ENCODE measurements at places on chromosomes 5 and 9. TPM values are rescaled to one million over a fixed set of nuclear protein-coding genes. Genes with fewer than 3 reads are reported as not detected.

ENHO gene
- total RNA-seq = 0.48 TPM

PFN3 gene
- total RNA-seq = not detected

CYLC2 gene
- not detected for total RNA-seq

GAS1 gene
- total RNA-seq = 1.5 TPM

SOWAHA gene
- 0.24 TPM for total RNA-seq

CCDC152 gene
- total RNA-seq = not detected

SELENOP gene
- 8.1 TPM for total RNA-seq

ANKRD31 gene
- total RNA-seq = under 0.01 TPM

Data from tracheal epithelial cell (primary cell).